Body of pancreas (tissue), 4 donors: ENCODE measurements at places on chromosomes 2 and 18. TPM values are rescaled to one million over a fixed set of nuclear protein-coding genes. Genes with fewer than 3 reads are reported as not detected.

SH2D6 gene
- 0.26 TPM for total RNA-seq

DBI gene
- 62.8 TPM for total RNA-seq

EEF1B2 gene
- 174 TPM for total RNA-seq

ADRA2B gene
- under 0.01 TPM for total RNA-seq

LRRC30 gene
- not detected for total RNA-seq

STPG4 gene
- total RNA-seq: not detected

BMP10 gene
- not detected for total RNA-seq

CAPN10 gene
- total RNA-seq: 34.3 TPM

KCNE4 gene
- 3.9 TPM for total RNA-seq

TDRD15 gene
- total RNA-seq: not detected

PFN4 gene
- not detected for total RNA-seq

C1QL2 gene
- not detected for total RNA-seq

SULT6B1 gene
- total RNA-seq: not detected

DSC2 gene
- 9.3 TPM for total RNA-seq

IGFBP5 gene
- 415 TPM for total RNA-seq

GYPC gene
- 26.4 TPM for total RNA-seq

RASGRP3 gene
- total RNA-seq: 22.1 TPM

DNAH7 gene
- 11.2 TPM for total RNA-seq

TMEM200C gene
- not detected for total RNA-seq

ASAP2 gene
- total RNA-seq: 23.7 TPM

CRYGC gene
- not detected for total RNA-seq

CHST10 gene
- total RNA-seq: 2.3 TPM

HOXD13 gene
- not detected for total RNA-seq

CCDC102B gene
- total RNA-seq: 4.9 TPM

MOCOS gene
- 1.3 TPM for total RNA-seq

SOCS6 gene
- 7.3 TPM for total RNA-seq

PROKR1 gene
- not detected for total RNA-seq

IL18RAP gene
- 4.9 TPM for total RNA-seq

ALMS1 gene
- total RNA-seq: 34.2 TPM

SERPINB12 gene
- total RNA-seq: not detected

MC2R gene
- total RNA-seq: not detected

ARHGAP25 gene
- 4.2 TPM for total RNA-seq

PROM2 gene
- total RNA-seq: 31.6 TPM

GTF2A1L gene
- total RNA-seq: not detected

TXNDC2 gene
- total RNA-seq: not detected
